ENCODE measurements at places on chromosomes 7 and 10.

GRCh38 chr10:130459851-130460490 is 323.8 kb downstream of the GLRX3 start:
- no peak for DNase-seq

GRCh38 chr7:100654908-100655831 is 1.1 kb downstream of the ACTL6B start:
- no peak for DNase-seq

- DNase-seq: no peak
Measured at GRCh38 chr7:151792086-151792485, 84.8 kb downstream of the PRKAG2 start.

DNA sequence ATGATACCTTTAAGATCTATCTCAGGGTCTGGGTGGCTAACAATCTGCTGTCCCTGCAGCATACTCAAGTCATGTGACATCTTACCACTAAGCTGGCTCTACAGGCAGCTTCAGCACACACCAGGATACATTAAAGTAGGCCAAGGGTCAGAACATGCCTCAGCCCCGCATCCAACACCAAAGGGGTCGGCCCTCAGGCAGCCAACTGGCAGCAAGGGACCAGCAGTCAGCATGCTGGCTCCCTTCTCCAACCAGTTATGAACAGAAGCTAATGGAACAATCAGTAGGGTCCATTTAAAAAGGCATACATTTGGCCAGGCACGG is 37.1 kb downstream of the FAM53B start:
- no peak for DNase-seq

GRCh38 chr7:157001920-157002818 is 8.3 kb downstream of the MNX1 start:
- no peak for DNase-seq

GRCh38 chr7:10939237-10939910 is 34.3 kb upstream of the PHF14 start:
- peak; percentile 8 for DNase-seq

GRCh38 chr7:106140406-106141173 is 28.5 kb upstream of the SYPL1 start:
- no peak for DNase-seq

- DNase-seq: peak; percentile 55
Measured at GRCh38 chr7:152894295-152895170, 135.0 kb downstream of the ACTR3B start.

DNA sequence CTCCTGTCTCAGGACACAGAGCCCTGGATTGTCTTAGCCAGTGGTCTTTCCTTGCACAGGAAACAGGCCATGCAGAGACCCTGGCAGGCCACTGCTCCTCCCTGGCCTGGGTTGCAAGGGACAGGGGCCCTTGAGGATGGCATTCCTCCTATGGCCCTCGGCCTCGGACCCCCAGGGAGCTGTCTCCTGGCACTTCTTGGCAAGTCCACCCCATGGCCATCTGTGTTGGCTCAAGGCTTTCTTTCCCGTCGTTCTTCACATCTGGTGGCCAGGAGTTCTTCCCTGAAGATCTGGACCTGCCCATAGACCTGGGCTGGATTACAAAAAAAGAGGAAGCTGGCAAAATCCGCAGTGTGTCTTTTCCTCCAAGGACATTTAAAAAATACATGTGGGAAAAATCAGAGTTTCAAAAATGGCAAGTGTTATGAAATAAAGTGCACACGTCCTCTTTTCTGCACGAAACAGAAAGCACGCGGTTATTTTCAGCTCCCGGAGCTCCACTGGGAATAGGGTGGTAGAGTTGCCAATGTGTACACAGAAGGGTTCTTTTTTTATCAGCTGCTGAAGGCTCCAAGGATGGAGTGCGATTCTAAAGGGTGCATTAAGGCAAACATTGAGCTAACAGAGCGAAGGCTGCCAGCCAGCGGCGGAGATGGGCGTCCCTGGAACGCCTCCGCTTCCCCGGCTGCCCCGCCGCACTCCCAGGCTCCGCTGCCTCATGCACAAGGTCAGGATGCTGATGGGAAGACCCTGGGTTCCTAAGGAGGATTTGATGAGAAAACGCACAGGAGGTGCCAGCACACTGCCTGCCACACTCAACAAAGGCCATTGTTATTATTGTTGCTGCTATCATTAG is 62.8 kb upstream of the FAM20C start:
- no peak for DNase-seq

- DNase-seq: no peak
Measured at GRCh38 chr10:13046851-13047528, 45.5 kb upstream of the CCDC3 start.

GRCh38 chr10:80148166-80148805 is 15.8 kb downstream of the PLAC9 start:
- DNase-seq: no peak

- no peak for DNase-seq
Measured at GRCh38 chr7:96747418-96747940, 37.8 kb upstream of the SEM1 start.

DNA sequence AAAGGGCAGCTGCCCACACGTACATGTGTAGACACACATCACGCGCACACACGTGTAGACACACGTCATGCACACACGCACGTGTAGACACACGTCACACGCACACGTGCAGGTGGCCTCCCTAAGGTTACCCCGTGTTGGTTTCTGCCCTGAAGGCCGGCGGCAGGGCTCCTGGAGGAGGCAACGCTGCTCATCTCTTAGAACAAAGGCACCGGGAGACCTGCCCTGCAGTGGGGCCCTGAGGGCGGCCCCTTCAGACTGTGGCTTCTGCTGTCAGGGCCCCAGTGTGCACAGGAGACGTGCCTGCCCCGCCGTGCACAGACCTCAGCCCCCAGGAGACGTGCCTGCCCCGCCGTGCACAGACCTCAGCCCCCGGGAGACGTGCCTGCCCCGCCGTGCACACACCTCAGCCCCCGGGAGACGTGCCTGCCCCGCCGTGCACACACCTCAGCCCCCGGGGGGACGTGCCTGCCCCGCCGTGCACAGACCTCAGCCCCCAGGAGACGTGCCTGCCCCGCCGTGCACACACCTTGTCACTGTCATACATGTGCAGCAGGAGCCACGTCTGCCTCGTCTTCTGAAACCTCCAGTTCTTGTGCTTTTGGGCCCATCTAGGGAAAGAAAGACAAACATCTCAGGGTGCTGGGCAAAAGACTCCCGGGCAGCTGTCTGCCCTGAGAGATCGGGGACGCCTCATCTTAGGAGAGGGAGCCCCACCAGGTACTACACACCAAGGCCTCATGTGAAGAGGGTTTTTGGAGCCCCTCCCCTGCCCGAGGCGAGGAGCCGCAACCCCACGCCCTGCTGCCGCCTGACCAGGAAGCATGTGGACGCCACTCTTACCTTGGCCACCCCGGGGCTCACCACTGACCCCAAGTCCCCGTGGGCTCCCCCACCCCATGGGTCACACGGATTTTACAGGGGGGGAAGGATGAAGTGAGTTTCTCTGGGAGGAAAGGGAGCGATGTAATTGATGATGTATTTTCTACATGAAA is 17.3 kb downstream of the CYP2W1 start:
- no peak for DNase-seq

GRCh38 chr10:11011984-11012383 is 5.7 kb upstream of the CELF2 start:
- DNase-seq: no peak

DNA sequence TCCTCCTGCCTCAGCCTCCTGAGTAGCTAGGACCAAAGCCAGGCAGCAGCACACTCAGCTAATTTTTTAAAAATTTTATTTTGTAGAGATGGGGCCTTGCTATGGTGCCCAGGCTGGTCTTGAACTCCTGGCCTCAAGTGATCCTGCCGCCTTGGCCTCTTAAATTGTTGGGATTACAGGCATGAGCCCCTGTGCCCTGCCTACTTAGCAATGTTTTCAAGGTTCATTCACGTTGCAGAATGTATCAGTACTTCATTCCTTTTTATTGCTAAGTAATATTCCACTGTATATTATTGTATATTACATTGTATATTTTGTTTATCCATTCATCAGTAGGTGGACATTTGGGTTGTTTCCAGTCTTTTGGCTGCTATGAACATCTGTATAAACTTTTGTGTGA is 44.2 kb downstream of the PUS7 start:
- no peak for DNase-seq

GRCh38 chr10:1809139-1809741 is 71.9 kb upstream of the ADARB2 start:
- DNase-seq: no peak

DNA sequence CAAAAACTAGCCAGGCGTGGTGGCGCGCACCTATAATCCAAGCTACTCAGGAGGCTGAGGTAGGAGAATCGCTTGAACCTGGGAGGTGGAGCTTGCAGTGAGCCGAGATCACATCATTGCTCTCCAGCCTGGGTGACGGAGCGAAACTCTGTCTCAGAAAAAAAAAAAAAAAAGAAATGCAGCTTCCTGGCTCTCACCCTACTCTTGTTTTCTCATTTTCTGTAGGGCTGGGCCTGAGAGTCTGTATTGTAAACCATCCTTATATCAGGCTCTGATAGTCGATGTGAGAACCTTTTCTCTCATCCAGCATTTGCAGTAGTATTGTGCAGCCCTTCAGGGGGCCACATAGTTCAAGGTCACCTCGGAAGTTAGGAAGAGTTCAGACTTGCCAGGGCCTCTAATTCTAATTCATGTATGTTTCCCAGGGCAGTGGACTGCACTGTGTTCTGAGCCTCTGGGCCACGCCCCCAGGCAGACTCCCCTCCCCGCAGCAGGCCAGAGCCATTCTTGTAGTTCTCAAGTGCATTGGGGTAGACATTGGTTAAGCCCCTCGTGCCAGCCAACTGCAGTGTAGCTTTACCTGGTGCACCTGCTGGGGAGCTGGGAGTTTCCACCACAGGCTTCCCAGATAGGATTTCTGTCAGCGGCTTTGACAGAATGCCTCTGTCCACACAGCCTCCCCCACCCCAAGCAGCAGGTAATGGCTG is 38.3 kb upstream of the PDCD4 start:
- no peak for DNase-seq

DNA sequence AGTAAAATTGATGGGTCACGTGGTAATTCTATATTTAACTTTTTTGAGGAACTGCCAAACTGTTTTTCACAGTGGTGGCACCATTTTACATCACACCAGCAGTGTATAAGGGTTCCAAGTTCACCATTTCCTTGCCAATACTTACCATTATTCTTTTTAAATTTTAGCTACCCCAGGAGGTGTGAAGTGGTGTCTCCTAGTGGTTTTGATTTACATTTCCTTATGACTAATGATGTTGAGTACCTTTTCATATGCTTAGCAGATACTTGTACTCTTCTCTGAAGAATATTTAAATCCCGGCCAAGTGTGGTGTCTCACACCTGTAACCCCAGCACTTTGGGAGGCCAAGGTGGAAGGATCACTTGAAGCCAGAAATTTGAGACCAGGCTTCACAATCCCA is 28.5 kb downstream of the FHIP2A start:
- DNase-seq: no peak

- DNase-seq: no peak
Measured at GRCh38 chr10:43596546-43596945, 9.7 kb upstream of the ZNF485 start.

DNA sequence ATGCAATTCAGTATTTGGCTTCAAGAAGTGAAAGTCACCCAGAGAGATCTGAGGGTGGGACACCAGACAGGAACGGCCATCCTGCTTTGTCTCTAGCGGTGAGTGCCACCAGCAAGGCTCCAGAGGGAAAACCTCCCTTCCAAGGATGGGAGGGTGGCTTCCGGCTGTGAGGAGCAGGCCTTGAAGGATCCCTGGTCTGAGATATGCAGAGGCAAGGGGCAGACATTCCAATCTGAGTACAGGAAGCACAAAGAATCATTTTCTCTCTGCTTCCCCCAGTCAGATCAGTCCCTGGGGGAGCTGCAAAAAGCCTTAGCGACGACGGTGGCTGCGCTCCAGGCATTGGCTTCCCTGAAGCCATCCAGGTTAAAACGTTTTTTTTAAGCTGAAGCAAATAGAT is 167.4 kb downstream of the TEX36 start:
- DNase-seq: no peak

DNA sequence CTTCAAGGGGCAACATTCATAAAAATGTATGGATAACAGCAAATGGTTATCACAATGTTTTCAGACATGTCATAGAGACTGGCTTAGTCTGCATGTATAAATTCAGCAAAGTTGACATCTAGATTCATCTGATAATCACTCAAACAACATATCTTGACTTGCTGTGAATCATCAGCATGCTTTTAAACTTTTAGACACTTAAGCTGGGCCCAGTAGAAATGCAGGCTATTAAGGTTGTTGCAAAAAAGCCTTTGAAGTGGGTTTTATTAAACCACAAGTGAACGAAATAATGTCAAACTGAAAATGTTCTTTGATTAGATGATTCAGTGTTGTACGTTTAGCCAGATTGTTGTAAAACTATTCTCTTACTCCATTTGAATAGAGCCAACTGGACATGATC is 759.6 kb downstream of the NXPH1 start:
- no peak for DNase-seq

DNA sequence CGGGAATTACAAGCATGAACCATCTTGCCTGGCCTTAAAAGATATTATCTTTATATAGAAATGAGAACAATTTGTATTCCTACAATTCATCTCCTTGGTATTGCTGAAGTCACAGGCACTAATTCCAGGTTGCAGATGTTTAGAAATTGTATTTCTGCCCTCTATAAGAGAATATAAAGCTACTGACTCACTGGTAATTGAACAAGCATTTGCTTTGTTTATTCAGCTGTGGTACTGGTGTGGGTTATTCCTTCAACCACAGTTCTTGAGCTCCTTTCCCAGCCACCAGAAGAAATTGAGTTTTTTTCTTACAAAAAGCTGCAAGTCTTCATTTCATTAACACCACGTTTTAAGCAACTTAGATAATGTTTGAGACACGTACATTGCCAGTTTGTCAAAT is 29.0 kb upstream of the MPP7 start:
- no peak for DNase-seq

- DNase-seq: no peak
Measured at GRCh38 chr10:100020142-100020885, 10.6 kb upstream of the DNMBP start.

DNA sequence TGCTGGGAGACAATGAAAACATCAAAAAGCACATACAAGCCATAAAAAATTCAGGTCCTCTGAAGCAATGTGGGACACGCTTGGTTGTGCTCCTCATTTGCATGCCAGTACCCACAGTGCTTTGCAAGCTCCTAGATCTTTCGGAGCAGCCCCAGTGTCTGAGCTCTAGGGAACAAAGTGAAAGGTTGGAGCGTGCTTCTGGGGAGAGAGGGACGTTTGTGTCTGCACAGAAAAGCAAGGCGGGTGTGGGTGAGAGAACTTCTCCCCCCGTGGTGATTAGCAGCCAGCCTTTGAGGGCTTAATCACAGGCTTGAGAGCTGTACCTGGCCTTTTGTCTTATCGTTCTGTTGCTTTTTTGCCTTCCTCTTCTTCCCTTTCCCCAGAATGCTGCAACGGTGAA is 76.7 kb upstream of the HABP2 start:
- no peak for DNase-seq

Measured in stimulated activated naive CD8-positive, alpha-beta T cell treated with anti-CD3 and anti-CD28 coated beads, Interleukin-15, Interleukin-2, amounts not matched to agents 100 U/mL and 50 U/mL, for 24 hours (primary cell).